ENCODE measurements at places on chromosomes 5 and 9. TPM values are rescaled to one million over a fixed set of nuclear protein-coding genes. Genes with fewer than 3 reads are reported as not detected.

GRCh38 chr9:26125693-26126092 is 447.4 kb upstream of the TUSC1 start:
- DNase-seq: no peak

SCAMP1 gene
- total RNA-seq: 99.5 TPM

KIF12 gene
- total RNA-seq: 1.1 TPM

SLCO4C1 gene
- 1.1 TPM for total RNA-seq

FST gene
- total RNA-seq: not detected

- no peak for DNase-seq
Measured at GRCh38 chr9:78697618-78698017, 400.7 kb downstream of the PSAT1 start.

DNA sequence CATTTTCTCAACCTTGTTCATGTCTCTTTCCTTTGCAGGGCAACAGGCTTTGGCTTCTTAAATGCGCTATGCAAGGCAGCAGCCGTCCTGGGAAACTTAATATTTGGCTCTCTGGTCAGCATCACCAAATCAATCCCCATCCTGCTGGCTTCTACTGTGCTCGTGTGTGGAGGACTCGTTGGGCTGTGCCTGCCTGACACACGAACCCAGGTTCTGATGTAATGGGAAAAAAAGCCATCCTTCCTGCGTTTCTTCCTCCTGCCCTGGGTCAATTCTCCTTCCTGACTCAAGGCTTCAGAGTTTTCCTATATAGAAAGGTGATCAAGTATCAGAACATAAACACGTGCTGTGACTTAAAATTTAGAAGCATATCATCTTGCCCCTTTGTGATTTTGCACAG is 77.8 kb upstream of the IQGAP2 start:
- DNase-seq: no peak

DNA sequence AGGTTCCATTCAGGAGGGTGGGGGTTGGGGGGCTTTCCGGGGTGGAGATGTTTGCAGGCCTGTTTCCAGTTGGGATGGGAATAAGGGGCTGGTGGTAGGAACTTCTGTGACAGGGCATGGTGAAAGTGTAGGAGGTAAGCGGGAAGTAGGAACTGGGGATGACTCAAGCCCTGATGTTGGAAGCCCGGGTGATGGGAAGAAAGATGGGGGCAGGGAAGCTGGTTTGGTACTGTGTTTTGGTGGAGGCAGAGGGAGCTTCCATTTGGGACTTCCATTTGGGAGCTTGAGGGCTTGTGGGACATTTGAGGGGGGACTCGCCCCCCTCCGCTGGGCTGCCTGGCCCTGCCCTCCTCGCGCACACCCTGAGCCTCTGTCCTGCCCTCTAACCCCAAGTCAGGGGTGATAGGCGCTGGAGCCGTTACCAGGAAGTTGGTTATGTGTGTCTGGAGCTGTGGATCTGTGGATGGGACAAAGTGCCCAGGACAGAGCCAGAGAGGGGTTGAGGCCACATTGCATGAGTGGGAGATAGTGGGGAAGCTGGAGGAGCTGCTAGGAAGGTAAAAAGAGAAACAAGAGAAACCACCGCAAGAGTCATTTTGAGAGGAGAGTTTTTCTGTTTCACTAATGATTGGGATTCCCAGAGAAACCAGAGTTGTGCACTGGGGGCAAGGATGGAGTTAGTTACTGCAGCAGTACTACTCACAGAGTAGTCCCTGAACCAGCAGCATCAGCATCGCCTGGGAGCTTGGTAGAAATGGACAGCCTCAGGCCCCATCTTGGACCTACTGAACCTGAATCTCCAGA is 6.6 kb downstream of the RGS14 start:
- DNase-seq: no peak

DNA sequence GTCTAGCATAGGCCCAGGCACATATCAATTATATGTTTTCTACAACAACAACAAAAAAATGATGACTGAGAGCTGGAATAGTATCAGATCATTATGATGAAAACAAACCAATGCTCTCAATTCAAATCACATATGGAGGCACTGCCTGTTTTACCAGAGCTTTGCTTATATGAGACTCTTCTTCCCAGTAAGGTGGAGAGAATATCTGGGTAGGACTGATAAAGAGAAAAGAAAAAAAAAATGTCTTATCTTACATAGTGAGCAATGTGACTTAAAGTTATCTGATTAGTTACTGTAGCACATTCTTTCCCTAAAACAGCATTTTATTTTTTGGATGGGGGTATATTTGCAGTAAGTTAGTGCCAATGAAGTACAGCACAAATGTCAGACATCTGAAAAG is 154.8 kb downstream of the RAB3C start:
- DNase-seq: no peak

CDKN2B-AS1 gene
- total RNA-seq: 3.0 TPM

MYMK gene
- total RNA-seq: 1.6 TPM

DNA sequence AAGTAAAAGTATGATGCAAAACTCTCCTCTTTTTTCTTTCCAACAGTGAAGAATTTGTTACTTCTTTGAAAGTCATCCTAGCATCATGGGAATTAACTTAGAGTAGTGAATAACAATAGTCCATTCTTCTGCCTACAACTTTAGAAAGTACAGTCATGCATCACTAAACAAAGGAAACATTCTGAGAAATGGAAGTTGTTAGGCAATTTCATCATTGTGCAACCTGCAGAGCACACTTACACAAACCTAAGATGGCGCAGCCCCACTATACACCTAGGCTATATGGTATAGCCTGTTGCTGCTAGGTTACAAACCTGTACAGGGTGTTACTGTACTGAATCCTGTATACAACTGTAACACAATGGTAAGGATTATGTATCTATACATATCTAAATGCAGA is 1209.3 kb upstream of the C9orf72 start:
- no peak for DNase-seq

GRCh38 chr9:87886933-87887505 is 4.3 kb downstream of the SPATA31E1 start:
- DNase-seq: no peak

GPX3 gene
- total RNA-seq: 80.9 TPM

DNA sequence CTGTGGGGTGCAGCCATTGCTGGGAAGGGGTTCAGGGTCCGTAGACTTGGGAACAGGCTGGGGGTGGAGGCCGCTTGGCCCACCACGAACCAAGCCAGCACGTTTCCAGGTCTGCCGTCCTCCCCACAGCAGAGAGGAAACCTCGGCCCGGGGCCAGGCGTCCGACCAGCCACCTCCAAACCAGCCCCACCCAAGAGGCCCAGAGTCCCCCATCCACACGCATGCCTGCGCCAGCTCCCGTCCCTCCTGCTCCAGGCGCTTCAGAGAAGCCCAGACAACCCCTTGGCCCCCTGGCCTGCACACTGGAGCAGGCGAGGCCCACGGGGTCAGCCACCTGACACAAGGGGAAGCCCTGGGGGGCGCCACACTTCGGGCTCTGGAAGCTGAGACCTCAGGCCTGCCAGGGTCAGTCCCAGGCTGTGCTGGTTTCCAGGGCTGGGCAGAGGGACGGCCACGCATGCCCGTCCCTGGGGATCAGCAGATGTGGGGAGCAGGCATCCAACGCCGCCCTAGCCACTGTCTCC is 6.3 kb downstream of the DNLZ start:
- no peak for DNase-seq

GRCh38 chr5:2906302-2907090 is 155.0 kb upstream of the IRX2 start:
- DNase-seq: no peak

FOXE1 gene
- not detected for total RNA-seq

DNA sequence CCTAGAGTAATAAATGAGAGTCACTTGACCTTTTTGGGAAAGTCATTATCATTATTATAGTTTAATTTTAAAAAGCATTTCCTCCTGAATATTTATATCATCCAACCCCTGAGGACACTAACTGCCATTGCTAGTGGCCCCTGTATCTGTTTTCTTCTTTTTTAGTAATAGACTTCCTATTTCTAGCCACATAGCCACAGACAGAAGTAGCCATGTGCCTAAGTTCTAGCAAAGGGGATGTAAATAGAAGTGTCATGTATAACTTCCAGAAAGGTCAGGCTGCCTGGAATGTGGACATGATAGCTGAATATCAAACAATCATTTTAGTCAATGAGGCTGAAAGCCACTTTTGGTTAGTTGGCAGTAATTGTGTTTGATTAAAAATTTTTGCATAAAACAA is 37.5 kb upstream of the IQGAP2 start:
- no peak for DNase-seq

NSG2 gene
- total RNA-seq: 258 TPM

- DNase-seq: no peak
Measured at GRCh38 chr9:132672413-132672690, 2.1 kb downstream of the GTF3C4 start.

DNA sequence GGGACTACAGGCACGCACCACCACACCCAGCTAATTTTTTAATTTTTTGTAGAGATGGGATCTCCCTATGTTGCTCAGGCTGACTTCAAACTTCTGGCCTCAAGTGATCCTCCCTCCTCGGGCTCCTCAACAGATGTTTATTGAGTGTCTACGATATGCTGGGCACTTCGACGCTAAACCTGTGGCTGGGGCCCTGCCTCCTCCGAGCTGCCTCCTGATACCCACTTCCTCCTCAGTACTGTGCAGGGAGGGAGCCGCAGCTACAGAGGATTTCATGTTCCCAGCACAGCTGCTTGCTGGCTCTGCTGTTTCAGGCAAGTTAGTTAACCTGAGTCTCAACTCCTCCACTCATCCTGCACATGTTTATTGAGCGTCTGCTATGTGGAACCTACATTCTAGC is 9.6 kb downstream of the AIF1L start:
- DNase-seq: no peak

GRCh38 chr9:18046068-18046467 is 427.9 kb upstream of the ADAMTSL1 start:
- no peak for DNase-seq

- DNase-seq: no peak
Measured at GRCh38 chr9:118829334-118829733, 539.9 kb downstream of the BRINP1 start.

PCDHB2 gene
- total RNA-seq: 10.0 TPM

DNA sequence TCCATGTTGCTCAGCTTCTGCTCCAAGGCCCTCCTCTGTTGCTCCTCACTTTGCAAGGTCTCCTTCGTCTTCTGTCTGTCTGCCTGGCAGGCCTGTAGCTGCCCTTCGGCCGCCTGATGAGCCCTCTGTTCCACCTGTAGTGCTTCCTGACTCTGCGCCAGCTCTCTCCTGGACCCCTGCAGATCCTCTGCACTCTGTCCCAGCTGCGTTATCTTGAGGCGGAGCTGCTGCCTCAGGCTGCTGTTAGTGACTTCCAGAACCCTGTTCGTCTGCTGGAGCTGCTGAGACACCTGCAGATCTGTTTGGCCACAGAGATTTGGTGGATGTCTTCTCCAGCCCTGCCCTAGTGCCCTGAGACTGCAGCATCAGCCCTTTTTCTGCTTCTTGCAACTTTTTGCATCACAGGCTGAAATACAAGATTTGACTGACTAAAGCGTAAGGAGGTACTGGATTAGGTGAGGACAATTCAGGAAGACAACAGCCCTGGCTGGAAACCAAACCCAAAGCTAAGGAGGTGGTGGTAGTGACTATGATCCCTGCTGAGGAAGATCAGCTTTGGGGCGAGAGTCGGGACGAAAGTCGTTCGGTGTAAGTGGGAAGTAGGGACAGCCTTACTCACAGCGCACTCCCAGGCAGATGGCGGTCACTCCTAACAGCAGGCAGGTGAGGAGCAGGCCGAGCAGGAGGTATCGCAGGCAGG is 2.1 kb downstream of the CD72 start:
- DNase-seq: no peak

DNA sequence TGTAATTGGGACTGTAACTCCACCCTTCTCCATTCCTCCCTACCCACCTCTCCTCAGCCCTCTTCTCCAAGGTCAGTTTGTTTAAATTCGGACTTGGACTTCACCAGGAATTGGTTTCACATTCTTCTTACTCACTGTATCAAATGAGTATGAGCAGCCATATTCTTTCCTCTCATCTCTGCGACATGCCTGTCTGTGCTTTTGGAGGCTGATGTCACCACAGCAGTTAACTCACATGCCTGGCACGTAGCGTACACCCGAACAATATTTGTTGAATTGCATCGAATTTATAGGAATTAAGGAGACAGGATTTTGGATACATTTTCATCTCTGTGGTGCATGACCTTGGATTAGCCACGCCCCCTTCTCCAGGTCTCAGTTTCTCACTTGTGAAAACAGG is 291.1 kb downstream of the ASTN2 start:
- no peak for DNase-seq

DNA sequence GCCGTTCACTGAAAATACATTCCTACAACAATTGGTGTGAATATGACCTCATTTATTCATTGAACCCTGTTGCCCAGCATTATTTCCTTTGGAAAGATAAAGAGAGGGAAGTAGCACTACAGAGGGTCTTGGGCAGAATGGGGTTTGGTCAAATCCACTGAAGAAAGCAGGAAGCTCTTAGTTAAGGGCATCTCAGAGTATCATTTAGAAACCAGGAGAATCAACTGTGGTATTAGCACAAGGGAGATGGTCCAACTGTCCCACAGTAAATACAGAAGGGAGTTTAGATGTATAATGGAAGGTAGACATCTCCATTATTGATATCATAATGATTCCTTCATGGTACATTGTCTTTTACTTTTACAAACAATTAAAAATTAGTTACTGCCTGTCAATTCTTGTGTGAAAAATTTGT is 47.1 kb downstream of the LIX1 start:
- DNase-seq: no peak

GRCh38 chr9:131976157-131977108 is 103.2 kb downstream of the MED27 start:
- DNase-seq: no peak

TUSC1 gene
- total RNA-seq: 14.4 TPM

GRCh38 chr9:16125629-16126028 is 572.8 kb downstream of the CCDC171 start:
- DNase-seq: no peak

GRCh38 chr9:42396318-42396717 is 212.9 kb downstream of the SPATA31A6 start:
- no peak for DNase-seq

GRCh38 chr5:31908396-31908795 is 265.7 kb downstream of the GOLPH3 start:
- no peak for DNase-seq

DNA sequence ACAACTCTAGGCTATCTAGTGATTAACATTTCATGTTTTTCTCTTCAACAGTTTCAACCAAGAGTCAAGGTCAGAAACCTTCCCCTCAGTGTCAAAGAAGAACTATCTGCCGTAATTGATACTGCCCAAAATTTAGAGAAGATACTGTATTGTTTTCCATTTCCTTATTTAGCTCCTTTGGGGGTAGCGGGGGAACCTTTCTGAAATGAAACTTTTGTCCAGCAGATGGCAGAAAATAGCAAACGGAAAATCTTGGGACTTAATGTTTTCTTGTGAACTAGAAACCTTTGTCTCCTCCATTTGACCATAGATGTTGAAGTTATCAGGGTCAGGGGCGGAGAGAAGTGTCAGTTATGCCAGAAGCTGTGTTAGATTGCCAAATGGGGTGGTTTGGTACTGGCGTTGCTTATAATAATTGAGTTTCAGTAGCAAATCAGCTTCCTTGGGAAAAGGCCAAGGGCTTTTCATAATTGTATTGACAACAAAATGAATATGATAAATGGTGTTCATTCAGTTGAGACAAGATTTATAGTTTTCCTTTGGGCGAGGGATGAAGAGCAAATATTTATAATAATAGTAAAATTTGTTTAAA is 101.7 kb upstream of the TLX3 start:
- DNase-seq: no peak

IFNB1 gene
- not detected for total RNA-seq

- no peak for DNase-seq
Measured at GRCh38 chr9:34665067-34665380, 2.6 kb upstream of the CCL27 start.

- no peak for DNase-seq
Measured at GRCh38 chr5:90438100-90438499, 28.5 kb upstream of the CETN3 start.

LCNL1 gene
- total RNA-seq: 17.6 TPM

IL31RA gene
- total RNA-seq: not detected

- no peak for DNase-seq
Measured at GRCh38 chr5:123665822-123666371, 153.9 kb downstream of the CSNK1G3 start.

All from dorsolateral prefrontal cortex (tissue), 122 donors.